ENCODE measurements at places on chromosomes 7 and 10.

GRCh38 chr10:109306698-109307097 is 616.6 kb downstream of the XPNPEP1 start:
- DNase-seq: no peak

DNA sequence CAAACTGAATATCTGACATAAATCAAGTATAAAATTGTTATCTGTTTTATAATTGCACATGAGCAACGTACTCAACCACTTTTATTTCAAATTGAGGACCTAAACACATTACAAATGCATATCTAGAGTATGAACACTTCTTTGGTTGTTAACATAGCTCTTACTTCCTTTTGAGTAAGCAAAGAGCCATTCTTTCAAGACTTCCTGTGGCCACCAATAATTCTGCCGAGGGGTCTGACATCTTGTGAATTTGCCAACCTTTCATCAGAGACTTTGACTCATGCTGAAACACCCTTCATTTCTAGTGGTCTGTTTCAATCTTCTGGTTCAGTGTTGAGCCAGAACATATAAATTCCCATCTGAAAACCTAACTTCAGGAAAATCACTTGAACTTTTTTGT is 59.4 kb downstream of the CDK14 start:
- DNase-seq: no peak

- DNase-seq: no peak
Measured at GRCh38 chr10:51786684-51787035, 87.3 kb upstream of the CSTF2T start.

DNA sequence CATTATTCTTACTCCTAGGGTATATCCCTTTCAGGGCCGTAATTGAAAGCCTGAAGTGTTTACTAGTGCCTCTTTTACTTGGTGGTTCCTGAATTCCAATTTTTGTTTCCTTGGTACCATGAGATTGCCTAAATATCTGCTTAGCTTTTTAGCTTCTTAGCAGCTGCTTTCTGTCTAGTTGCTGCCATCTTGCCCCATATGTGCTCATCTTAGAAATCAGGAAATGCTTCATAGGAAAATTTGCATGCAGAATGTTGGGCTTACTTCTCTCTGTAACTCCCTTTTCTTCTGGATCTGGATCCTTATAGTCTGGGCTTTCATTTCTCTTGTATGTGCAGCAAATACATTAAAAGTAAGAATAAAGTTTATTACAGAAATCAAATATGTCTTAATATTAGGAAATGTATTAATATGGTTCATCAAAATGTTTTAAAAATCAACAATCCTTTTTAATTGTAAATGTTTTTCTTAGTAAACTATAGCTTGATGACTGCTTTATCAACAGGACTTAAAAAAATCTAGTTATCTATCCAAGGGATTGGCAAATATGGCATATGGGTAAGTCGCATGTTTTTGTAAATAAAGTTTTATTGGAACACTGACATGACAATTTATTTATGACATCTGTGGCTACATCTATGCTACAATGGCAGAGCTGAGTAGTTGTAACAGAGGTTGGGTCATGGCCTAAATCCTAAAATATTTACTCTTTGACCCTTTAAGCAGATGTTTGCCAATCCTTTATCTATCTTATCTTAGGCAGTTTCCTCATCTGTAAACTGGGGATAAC is 73.5 kb upstream of the CDK6 start:
- peak; percentile 16 for DNase-seq

DNA sequence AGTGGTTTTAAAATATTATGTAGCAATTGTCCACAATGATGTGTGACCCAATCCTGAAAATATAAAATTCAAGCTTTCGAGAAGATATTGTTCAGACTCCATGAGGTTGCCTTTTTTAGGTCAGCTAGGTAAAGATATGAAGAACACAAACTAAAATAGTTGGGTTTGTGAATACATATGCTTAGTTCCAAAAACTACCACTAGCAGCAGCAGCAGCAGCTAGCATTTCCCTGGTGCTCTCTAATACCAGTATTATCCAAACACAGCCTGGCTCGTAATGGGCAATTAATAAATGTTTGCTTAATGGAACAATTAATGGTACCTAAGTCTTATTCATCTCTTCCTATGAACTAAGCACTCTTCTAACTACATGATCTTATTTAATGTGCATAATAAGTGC is 362.5 kb downstream of the MALRD1 start:
- no peak for DNase-seq

DNA sequence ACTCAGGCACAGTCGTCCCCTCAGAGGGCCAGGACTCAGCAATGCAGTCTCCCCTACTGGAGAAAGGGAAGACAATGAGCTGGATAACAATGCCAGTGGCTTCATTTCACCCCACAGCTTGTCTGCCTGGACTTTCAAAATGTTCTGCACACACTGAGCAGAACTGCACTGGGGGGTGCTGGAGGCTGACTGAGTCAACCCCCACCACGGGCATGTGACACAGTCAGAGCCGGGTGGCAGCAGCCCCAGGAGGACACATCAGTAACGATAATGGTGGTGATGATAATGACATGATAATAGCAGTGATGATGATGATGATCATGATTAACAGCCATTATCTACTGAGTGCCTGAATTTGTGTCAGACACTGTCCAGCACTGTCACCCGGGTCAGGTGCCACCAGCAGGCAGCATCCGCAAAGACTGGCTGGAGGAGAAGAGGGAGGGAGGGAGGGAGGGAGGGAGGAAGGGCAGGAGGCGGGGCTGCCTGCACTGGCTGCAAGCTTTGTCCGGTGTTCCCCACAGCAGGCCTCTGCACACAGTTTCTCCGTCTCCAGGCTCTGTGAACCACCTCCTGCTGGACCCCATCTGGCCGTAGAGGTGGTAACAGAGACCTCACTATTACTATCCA is 67.4 kb downstream of the PLXNA4 start:
- no peak for DNase-seq

DNA sequence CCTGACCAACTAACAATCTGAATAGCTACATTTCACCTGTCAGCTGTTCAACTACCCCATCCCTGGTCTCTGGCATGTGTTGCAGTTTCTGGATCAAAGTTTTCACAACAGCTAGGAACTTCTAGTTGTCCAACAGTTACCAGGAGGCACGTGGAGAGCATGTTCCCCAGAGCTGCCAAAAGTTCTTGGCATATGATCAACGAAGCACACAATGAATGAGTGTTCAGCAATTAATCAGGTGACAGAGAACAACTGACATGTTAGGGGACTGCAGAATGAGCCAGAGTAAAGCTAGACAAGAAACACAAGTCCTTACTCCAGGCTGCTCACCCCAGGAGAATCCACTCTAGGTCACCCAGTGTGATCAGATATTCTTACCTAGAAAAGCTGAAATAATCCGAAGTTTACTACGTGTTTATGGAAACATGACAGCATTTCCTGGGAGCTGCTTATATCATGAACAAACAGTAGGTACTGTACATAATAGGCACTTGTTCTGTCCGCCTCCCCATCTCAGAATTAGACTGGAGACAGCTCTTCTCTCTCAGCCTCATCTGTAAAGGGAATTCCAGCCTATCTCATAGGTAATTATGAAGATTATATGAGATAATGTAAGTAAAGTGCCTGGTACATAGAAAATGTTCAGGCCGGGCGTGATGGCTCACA is 50.6 kb downstream of the ZNF438 start:
- DNase-seq: no peak

DNA sequence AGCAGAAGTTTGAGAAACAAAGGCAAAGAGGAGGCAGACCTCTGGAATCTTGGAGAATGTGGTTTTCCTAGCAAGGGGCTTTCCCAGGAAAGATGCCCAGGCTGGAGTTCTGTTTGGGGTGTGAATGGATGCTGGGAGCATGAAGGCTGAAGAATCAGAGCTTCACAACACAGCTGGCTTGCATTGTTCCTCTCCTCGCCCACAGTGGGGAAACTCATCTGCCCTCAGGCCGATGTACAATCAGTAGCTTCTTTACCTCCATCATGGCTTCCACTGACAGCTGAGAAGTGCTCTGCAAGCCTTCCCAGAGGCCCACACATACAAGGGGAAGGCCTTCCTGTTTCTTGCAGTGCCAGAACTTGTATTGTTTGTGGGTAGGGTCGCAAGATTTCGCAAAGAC is 90.8 kb upstream of the HECTD2 start:
- DNase-seq: no peak

DNA sequence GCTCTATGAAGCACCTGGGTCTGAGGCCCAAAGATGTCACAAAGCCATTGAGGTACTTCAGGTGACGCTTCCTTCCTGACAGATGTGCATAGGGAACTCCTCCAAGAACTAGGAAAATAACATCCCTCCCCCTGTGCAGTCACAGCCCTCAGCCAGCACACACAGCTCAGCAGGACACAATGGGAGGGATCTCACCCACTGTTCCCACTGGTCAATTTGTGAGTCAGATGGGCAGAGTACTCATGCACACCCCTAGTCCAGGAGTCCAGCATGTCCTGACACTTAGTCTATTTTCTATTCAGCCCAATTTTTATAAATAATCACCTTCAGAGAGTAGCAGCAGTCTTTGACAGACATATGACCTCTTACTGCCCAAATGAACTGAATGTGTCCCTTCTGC is 60.7 kb upstream of the PFKP start:
- no peak for DNase-seq

Data from MV-4-11 (cell line).